GM13977 (cell line): ENCODE measurements at places on chromosomes 3 and 15.

DNA sequence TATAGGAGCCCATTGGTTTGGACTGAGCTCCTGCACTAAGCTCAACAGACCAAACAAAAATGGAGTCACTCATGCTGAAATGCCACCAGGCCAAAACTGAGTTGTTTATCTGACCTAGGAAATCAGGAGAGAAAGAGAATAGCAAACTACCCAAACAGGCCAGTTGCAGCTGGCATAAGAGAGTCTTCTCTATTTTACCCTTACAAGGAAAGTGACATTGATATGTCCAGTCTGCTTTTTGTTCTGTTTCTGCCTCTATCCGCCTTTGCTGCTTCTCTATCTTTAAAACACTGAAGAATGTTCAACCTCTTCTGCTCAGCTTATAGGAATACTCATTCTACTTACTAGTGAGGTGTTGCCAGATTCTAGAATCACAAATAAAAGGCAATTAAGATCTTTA lies 95.1 kb downstream of the ATP1B3 start:
- DNase-seq: no peak

DNA sequence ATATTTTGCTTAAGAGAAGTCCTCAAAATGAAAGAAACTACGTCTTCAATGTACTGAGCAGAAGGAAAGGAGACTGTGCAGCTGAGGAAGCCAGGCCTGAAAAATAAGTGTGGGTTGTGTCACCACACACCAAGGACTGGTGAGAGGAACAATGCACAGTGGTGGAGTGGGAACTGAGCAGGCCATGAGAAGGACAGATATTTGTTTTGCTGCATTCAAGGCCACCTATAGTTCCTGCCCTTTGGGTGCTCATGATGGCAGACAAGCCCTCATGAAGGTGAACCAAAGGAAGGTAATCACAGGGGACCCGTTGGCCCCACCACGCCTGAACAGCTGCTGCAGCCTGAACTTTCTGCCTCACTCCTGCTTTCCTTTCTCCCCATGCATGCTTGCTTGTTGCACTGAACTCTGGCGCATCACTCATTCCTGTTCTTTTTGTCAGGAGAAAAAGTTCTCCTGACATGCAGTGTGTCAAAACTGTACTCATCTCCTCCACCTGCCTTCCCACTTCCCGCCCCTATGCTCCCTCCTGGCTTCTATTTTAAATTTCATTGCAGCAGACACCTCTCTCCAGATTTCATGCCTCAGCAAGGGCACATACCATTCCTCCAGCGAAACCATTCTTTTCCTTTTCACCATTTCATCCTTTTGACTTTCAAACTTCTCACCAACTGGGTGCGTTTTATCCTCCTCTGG lies 2.2 kb upstream of the RNF7 start:
- DNase-seq: no peak

GRCh38 chr15:37995461-37996347 lies 61.3 kb downstream of the TMCO5A start:
- DNase-seq: peak; percentile 25

DNA sequence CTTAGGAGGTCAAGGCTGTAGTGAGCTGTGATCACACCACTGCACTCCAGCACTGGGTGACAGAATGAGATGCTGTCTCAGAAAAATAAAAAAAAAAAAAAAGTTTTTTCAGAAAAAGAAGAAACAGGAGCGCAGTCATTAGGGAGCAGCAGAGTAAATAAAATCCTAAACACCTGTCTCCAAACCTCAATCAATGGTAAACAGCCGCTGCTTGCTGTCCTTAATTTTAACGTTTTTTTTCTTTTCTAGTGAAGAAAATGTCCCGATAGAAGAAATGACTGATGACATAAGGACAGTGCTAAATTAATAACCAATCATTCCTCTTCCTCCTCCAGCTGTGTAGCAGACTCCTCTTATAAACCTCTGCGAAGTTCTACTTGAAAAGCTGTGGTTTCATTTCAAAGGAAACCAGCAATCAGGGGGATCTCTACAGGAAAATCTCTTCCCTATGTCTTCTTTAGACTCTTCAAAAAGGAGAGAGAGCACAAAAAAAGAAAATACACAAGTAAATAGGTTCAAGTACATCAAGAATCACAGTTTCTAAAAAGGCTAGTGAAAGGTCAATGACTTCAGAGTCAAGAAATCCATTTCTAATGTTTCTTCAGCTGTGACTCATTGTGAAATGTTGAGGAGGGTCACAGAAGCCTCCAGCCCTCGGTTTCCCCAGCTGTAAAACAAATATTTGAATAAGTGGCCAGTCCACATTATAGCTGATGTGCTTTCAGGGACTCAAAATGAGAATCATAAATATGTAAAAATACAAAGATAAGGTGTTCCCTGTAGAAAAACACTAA lies 127.6 kb downstream of the TMCO5A start:
- DNase-seq: no peak

DNA sequence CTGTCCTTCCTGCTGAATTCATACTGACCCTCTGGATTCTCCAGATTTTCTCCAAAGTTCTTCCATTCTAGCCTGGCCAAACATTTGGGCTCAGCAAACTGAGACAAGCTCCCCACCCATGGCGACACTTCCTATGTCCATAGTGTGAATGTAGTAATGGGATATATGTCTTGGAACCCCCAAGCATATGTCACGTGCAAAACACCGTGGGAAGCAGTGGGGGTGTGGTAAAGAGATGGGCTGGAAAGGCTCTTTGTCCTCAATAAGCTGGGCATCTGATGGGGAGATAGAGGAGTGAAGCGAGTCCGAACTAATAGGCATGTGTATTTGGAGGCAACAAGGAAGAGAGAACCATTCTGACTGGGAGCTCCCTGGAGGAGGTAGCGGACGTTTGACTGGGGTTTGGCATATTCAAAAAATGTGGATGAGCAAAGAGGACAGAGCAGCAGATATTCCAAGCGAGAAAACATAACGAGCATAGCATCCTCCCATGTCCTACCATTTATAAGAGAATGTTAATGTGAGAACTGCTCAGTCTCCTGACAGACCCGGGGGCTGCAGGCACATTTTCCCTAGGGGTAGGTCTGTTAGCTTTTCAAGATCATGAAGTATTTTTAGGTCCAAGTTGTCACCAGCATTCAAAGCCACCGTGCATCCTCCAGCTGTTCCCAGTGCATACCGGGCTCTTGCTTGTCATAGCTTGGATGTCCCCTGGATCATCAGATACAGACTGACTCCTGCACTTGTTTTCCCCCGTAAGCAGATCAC lies 25.6 kb downstream of the TPM1 start:
- no peak for DNase-seq

DNA sequence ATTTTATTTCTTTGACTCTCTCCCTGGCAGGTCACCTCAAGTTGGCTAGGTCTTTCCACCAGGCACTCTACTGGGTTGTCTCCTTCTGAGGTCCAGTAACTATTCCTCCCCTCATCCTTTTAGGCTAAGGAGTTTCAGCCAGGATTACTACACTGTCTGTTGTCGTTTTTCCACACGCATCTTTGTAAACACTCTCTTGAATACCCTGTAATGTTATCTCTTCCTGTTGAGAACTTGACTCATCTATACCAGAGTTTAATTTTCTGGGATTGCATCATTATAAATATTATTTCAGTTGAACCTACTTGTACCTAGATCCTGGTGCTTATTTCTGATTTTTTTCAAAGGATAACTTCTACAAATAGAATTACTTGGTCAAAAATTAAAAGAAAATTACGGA lies 138.3 kb downstream of the SQOR start:
- no peak for DNase-seq

GRCh38 chr3:162134571-162134970 lies 638.0 kb downstream of the OTOL1 start:
- DNase-seq: peak; percentile 1

GRCh38 chr3:64207289-64208080 lies 17.8 kb downstream of the PRICKLE2 start:
- DNase-seq: no peak

GRCh38 chr3:146421819-146422759 lies 47.3 kb downstream of the PLSCR2 start:
- DNase-seq: no peak

GRCh38 chr15:31223478-31224350 lies 102.9 kb upstream of the KLF13 start:
- DNase-seq: no peak

GRCh38 chr15:36605604-36606263 lies 26.3 kb downstream of the CDIN1 start:
- DNase-seq: no peak

- no peak for DNase-seq
Observed at GRCh38 chr3:36800533-36801116, 36.3 kb upstream of the DCLK3 start.

GRCh38 chr15:51681303-51681963 lies at the start of gene SCG3:
TSS of gene SCG3 (plus strand) at chr15:51681503. CDS start at chr15:51681756, 253 bp downstream.
- peak; percentile 45 for DNase-seq
